Fibroblast of skin of left biceps (primary cell): ENCODE measurements at places on chromosomes 13 and 19.

- no peak for DNase-seq
Measured at GRCh38 chr19:6769006-6769619, 1.9 kb upstream of the SH2D3A start.

DNA sequence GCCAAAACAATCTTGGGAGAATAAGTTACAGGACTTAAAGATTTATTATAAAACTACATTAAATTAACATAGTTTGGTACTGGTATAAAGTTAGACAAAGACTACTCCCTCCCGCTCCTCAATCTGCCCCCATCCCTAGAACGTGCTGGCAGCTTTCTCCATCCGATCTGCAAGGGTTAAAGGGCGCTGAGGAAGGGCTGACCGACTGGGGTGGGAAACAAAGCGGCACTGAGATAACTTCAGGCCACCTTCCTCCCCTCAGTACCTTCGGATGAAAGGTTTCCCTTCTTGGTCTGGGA lies 790 bp upstream of the SUGT1 start:
- peak; percentile 7 for DNase-seq

- DNase-seq: no peak
Measured at GRCh38 chr13:38657191-38657590, 29.7 kb upstream of the FREM2 start.

DNA sequence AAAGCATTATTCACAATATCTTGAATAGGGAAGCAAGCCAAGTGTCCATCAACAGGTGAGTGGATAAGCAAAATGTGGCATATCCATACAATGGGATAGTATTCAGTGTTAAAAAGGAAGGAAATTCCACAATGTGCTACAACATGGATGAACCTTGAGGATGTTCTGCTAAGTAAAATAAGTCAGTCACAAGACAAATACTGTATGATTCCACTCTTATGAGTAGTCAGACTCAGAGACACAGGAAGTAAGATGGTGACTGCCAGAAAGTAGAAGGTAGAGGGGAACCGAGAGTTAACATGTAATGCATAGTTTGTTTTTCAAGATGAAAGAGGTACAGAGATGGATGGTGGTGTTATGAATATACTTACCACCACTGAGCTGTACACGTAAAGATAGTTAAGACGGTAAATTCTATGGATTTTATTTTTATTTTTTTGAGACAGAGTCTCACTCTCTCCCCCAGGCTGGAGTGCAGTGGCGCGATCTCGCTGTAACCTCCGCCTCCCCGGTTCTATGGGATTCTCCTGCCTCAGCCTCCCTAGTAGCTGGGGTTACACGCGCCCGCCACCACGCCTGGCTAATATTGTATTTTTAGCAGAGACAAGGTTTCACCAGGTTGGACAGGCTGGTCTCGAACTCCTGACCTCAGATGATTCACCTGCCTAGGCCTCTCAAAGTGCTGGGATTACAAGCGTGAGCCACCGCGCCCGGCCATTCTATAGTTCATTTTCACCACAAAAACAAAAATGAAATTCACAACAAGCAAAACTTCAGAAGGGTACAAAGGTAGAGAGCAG lies 1.0 kb upstream of the CHAMP1 start:
- no peak for DNase-seq

DNA sequence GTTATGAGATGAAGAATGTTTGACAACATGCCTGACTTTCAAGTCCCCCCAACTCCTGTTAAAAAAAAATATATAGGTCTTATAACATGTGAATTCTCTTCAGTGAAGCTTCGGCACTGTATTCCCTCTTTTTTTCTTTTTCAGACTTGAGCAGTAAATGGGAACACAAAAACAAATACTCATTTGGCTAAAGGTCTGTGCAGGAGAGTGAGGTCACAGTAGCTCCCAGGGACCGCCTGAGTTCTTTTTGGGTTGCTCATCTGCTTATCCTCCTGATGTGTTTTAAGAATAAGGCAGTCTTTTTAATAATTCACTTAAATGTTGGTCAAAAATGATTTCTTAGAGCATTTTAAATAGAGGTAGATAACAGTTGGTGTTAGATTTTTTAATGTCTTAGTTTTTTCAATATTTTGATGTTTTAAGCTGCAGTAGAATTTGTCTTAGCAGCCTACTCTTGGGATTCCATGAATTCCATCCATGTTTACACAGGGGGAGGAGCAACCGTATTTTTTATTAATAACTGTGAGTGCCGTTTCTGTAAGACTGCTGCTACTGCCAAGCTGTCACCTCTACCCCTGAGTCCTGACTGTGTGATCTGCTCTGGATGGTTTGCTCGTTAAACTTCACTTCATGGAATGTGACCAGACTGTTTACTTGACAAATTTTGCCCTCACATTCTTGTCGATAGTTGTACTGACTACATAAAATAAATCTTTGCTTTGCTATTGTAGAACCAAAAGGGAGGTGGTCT lies 14.9 kb downstream of the HNRNPM start:
- DNase-seq: no peak

- no peak for DNase-seq
Measured at GRCh38 chr13:51222686-51223559, 725 bp downstream of the FAM124A start.

DNA sequence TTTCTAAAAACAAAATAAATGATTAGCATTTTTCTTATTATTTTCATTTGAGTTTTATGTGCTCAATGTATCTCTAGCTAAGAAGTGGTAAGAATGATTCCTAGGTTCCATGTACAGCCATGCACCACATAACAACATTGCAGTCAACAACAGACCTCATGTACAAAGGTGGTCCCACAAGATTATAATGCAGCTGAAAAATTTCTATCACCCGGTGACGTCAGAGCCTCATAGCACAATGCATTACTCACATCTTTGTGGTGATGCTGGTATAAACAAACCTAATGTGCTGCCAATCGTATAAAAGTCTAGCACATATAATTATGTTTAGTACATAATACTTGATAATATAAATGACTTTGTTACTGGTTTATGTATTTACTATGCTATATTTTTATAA lies 120.5 kb downstream of the SLC7A1 start:
- DNase-seq: no peak

DNA sequence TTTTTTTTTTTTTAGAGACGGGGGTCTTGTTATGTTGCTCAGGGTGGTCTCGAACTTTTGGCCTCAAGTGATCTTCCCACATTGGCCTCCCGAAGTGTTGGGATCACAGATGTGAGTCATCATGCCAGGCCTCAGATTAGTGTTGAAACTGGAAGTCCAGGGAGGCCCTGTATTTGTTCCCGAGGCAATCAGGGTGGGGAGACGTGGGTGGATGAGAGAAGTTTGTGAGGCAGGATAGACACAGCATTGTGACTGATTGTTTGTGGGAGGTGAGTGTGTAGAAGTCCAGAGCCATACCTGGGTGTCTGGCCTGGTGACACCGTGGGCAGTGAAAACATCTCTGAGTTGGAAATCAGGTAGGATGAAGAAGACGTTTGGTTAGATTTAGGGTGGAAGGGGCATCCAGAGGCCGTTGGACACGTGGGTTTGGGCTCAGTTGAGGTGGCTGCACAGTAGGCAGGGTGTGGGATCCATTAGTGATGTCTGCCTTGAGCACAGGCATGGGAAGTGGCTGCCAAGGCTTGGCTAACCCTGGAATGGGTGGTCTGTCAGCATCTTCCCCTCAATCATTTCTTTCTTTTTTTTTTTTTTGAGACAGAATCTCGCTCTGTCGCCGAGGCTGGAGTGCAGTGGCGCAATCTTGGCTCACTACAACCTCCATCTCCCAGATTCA lies 12.4 kb downstream of the RTN2 start:
- no peak for DNase-seq

- no peak for DNase-seq
Measured at GRCh38 chr13:26487781-26488180, 69.7 kb upstream of the WASF3 start.

- no peak for DNase-seq
Measured at GRCh38 chr13:50715402-50716146, 127.9 kb downstream of the DLEU7 start.

DNA sequence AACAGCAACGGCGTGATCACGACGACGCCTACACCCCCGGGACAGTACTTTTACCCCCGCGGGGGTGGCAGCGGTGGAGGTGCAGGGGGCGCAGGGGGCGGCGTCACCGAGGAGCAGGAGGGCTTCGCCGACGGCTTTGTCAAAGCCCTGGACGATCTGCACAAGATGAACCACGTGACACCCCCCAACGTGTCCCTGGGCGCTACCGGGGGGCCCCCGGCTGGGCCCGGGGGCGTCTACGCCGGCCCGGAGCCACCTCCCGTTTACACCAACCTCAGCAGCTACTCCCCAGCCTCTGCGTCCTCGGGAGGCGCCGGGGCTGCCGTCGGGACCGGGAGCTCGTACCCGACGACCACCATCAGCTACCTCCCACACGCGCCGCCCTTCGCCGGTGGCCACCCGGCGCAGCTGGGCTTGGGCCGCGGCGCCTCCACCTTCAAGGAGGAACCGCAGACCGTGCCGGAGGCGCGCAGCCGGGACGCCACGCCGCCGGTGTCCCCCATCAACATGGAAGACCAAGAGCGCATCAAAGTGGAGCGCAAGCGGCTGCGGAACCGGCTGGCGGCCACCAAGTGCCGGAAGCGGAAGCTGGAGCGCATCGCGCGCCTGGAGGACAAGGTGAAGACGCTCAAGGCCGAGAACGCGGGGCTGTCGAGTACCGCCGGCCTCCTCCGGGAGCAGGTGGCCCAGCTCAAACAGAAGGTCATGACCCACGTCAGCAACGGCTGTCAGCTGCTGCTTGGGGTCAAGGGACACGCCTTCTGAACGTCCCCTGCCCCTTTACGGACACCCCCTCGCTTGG lies 966 bp downstream of the JUNB start:
- DNase-seq: no peak
